Naive B cell (primary cell): ENCODE measurements at places on chromosomes 3 and 15. TPM values are rescaled to one million over a fixed set of nuclear protein-coding genes. Genes with fewer than 3 reads are reported as not detected.

The RPP25 gene
- polyA plus RNA-seq, result 2.2 TPM

GRCh38 chr15:63057468-63058345, 15.2 kb downstream of the TPM1 start:
- no peak for DNase-seq

- no peak for DNase-seq
These were observed 1.3 kb downstream of the VGLL3 start for GRCh38 chr3:86989611-86990010.

- no peak for DNase-seq
These were observed 154.1 kb downstream of the WNT5A start for GRCh38 chr3:55333046-55333445.

GRCh38 chr3:146101538-146101937, 59.4 kb downstream of the PLOD2 start:
- DNase-seq, result no peak

DNA sequence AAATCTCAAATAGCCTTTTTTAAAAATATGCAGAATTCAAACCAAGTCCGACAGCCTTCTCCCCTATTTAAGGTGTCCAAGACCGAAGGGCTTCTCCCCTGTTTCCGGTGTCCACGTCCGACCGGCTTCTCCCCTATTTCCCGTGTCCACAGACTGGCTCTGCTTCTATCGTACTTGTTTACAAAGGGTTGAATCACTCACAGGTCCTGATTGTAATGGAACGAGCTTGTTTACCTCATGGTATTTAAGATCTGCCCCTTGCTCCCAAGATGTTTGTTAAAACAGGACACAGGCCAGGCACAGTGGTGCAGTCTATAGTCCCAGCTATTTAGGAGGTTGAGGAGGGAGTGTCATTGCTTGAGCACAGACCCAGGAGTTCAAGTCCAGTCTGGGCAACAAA, 90.4 kb upstream of the ROBO2 start:
- DNase-seq, result no peak

DNA sequence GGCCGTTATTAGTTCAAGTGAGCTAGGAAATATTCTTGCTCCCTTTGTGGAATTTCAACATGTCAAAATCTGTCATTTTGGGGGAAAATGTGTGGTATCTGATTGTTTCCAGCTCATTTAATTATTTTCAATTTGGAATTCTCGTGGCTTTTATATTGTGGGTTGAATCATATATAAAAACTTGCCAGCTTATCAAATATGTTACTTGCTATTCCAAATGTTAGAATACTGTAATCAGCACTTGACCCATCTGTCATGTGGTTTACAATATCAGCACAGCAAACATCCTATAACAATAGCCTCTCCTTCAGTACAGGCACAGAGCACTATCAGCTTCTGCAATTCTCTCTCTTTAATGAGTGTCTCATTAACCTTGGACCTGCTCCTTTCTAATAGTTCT, 130.2 kb upstream of the FEZF2 start:
- DNase-seq, result no peak

- DNase-seq, result no peak
These were observed 75.1 kb downstream of the GRM7 start for GRCh38 chr3:6935970-6936369.

The CTXN2 gene
- polyA plus RNA-seq, result not detected

The CELF6 gene
- polyA plus RNA-seq, result not detected

DNA sequence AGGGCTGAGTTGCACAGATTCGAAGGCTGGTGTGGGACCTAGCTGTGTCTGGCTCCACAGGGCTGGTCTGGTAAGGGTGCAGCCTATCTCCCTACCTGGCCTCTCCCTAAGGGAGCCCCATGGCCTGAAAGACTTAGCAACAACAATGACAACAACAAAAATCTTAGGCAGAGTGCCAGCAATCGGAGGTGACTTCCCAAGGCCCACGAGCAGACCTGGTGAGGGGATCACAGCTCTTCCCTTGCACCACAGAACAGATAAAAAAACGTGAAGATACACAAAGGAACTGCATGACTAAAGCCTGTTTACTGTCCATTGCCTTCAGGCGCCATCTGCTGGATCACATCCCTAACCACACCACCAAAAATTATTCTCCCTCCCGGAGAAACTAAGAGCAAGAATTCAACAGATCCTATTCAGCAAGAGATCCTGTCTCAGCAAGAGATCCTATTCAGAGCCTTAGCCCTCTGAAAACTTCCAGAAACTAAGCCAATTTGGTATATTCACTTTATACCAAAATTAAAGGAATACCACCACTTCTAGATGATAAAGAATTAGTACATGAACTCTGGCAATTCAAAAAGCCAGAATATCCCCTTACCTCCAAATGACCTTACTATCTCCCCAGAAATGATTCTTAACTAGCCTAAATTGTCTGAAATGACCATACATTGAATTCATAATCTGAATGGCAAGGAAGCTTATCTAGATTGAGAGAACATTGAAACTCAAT, 24.1 kb upstream of the OR5K4 start:
- no peak for DNase-seq

DNA sequence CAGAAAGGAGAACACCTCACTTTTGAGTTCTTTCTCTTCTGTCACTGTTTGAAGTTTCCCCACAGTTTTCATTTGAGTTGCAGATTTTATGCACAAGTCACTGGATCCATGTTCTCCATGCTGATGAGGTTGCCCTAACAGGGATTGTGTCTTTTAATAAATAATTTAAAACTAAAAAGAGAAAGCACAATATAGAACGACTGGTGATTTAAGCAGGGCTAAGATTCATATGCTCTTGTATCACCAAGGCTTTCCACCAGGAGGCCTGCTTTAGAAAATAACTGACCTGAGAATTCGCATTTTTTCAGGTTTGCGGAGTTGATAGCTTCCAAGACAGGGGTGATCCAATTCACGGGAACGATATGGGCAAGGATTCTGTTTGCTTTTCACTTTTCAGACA, 252.0 kb upstream of the VEPH1 start:
- DNase-seq, result no peak

- no peak for DNase-seq
These were observed 177.8 kb downstream of the SERPINI1 start for GRCh38 chr3:167913219-167913835.

- DNase-seq, result peak; percentile 69
These were observed 657 bp downstream of the TLNRD1 start for GRCh38 chr15:81001152-81002008.
